Activated CD4-positive, alpha-beta T cell treated with anti-CD3 and anti-CD28 coated beads for 36 hours (primary cell): ENCODE measurements at places on chromosomes 11 and 22. TPM values are rescaled to one million over a fixed set of nuclear protein-coding genes. Genes with fewer than 3 reads are reported as not detected.
A peak's percentile ranks its signal among the peaks of the same experiment; 100 is the strongest.

- DNase-seq = peak; percentile 78
Measured at GRCh38 chr11:12235947-12236743, 125.8 kb downstream of the MICAL2 start.

- no peak for DNase-seq
Measured at GRCh38 chr22:27107824-27108223, 450.4 kb downstream of the MIAT start.

DNA sequence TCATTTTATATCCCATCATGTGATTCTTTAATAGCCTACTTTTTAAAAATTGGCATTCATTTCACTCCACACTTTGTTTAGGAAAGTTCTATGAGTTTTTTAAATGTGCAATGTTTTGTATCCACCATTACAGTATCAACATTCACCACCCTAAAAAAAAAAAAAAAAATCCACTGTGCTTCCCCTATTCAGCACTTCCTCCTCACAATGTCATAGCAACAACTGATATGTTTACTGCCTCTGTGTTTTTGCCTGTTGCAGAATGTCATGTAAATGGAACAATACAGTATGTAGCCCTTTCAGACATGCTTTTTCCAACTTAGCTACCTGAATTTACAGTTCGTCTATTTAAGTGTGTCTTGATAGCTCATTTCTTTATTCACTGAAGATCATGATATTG is 754.2 kb downstream of the FAM181B start:
- DNase-seq = no peak

Gene OR51E2
- not detected for total RNA-seq
